ENCODE measurements at places on chromosomes 13 and 19.

- DNase-seq = no peak
Measured at GRCh38 chr13:97300871-97301270, 78.7 kb downstream of the MBNL2 start.

DNA sequence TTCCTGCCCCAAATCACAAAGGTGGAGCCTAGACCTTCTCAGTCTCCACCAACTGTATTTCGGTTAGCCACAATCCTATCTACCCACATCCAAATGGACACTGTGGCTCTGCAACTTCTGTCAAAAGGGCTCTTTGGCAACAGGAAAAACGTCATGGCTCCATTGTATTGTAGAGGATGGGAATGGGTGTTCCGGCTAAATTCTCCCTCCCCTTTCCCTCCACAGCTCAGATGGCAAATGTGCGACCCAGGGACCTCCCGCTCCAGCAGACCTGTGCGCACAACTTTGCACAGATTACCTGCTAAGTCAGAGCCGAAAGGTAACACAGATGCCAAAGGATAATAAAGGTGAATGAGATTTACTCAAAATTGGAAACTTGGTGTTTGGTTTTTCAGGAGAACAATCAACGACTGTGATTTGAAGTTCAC, 968 bp upstream of the KL start:
- no peak for DNase-seq

DNA sequence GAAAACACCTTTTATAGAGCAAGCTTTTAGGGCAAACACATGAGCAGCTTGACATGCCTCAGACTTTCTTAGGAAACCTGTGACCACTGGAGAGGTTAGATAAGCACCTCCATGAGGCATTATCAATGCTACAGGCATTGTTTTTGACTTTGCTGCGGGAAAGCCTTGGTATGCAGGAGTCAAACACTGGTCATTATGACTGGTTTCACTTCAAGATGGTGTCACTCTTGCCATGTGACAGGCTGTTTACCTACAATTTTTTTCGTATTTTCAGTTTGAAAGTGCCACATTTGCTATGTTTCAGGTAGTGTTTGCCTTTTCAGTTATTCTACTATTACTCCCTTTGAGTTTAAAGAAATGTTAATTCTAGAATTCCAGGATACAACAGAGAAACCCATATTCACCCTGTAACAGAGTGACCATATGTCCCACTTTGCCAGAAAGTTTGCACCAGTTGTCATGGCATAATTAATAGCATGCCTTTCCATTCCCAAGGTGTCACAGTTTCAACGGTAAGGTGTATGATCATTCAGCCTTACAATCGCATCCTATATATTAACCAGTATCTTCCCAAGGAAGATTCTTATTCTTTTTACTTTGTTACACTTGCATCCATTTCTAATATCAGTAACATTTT, 33.0 kb downstream of the USP12 start:
- no peak for DNase-seq

- DNase-seq = no peak
Measured at GRCh38 chr19:31270897-31271296, 78.3 kb downstream of the TSHZ3 start.

- DNase-seq = no peak
Measured at GRCh38 chr13:71524613-71525304, 342.2 kb downstream of the DACH1 start.

DNA sequence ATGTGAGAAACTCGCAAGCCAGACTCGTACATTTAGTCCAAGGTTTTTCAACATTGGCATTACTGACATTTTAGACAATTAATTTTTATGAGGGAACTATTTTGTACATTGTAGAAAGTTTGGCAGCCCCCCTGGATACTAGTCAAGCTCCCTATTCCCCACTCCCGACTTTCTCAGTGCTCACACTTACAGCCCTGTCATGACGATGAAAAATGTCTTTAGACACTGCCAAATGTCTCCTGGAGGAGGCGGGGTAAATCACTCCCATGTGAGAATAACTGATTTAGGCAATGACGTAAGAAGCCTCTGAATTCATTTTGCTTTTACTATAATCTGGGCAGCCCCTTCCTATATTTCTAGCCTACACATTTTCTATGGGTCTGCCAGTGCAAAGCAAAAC, 535.8 kb upstream of the KLHL1 start:
- no peak for DNase-seq

- no peak for DNase-seq
Measured at GRCh38 chr19:772730-773436, 22.0 kb downstream of the MISP start.

DNA sequence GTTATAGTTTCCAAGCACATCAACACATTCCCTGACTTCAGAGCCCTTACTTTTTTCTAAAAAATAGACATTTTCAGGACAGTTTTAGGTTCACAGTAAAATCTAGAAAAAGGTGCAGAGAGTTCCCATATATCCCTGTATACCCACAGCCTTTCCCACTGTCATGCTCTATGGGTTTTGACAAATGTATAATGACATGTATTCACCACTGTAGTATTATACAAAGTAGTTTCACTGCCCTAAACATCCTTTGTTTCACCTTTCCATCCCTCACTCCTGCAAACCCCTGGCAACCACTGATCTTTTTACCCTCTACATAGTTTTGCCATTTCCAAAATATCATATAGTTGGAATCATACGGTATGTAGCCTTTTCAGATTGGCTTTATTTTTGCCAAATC, 15.6 kb downstream of the NAA16 start:
- DNase-seq = no peak

- no peak for DNase-seq
Measured at GRCh38 chr19:7867092-7867844, 6.9 kb downstream of the PRR36 start.

DNA sequence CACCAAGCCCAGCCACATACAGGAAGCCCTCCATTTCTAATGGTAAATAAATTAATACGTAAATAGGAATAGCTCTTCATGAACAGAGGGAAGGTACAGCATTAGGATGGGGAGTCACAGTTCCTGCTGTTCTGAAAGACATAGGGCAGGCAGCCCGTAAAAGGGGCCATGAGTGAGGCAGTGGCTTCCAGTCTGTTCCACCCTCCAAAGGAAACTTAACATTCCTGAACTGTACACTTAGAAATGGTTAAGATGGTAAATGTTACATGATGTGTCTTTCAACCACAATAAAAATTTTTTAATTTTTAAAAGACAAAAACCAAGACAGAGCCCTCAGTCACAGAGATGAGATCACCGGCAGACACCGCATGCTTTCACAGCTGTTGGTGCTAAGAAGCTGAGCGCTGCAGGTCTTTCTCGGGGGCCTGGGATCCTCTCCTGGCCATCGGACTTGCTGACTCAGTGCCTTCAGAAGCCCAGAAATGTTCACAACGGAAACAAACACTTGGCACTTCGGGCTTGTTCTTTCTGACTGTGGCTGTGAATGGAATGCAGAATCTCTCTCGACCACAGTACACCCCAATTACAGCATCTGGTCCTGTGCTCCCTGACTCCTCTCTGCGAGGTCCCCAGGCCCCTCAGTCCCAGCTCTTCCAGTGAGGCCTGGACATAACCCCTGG, 36.4 kb downstream of the EPS15L1 start:
- no peak for DNase-seq

GRCh38 chr13:97327086-97327485, 105.0 kb downstream of the MBNL2 start:
- DNase-seq = no peak

DNA sequence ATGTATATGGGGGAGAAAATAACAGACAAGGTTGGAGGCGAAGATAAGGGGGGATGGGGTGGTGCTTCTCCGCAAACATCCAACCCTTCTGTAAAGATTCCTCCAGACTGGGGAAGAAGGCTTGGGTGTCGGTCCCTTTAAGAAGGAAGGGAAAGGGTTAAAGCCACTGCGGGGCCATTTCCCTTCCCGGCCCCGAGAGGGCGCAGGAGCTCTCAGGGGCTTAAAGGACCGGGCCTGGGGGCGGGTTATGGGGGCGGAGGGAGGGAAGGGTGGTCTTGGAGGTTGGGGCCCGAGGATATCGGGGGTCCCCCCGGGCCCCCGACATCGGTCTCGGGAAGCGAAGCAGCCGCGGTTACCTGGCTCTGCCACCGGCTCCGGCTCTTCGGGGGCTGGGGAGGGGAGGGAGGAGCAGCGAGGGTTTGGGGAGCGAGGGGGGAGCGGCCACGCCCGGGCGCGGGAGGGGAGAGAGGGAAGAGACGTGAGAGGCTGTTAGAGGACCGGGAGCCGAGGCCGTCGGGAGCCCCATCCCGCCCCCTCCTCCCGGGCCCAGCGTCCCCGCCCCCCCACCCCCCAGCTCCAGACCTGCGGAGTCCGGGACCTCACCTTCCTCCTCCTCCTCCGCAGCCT, 2.8 kb downstream of the TNNT1 start:
- peak; percentile 17 for DNase-seq

DNA sequence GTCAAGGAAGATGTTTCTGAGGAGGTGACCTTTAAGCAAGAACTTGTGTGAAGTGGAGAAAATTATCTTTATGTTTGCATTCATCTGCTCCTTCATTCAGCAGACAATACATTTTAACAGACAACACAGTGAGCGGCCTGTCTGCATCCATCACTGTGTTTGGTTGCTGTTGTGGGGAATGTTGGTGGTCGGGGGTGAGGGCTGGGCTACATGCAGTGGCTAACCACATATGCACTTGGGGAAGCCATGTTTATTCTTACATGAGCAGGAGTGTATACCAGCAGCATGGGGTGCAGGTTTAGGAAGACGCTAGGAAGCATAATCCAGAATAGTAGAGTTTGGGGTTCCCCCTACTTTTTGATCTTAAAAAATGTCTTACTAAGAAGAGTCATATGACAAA, 66.4 kb downstream of the DHRS12 start:
- DNase-seq = no peak

DNA sequence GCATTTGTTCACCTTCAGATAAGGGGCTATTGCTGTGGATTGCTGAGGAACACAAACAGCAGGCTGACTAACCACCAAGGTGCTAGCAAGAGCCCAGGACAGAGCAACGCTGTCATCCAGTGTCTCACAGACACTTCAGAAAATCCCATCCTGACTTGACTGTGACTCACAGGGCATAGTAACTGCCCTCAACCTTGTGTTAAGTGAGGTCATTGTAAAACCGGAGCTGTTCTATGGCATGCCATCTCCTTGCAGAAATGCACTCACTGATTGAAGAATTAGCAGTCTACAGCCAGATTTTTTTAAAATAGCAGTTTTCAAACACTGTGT, 51.1 kb downstream of the TNFRSF19 start:
- no peak for DNase-seq

DNA sequence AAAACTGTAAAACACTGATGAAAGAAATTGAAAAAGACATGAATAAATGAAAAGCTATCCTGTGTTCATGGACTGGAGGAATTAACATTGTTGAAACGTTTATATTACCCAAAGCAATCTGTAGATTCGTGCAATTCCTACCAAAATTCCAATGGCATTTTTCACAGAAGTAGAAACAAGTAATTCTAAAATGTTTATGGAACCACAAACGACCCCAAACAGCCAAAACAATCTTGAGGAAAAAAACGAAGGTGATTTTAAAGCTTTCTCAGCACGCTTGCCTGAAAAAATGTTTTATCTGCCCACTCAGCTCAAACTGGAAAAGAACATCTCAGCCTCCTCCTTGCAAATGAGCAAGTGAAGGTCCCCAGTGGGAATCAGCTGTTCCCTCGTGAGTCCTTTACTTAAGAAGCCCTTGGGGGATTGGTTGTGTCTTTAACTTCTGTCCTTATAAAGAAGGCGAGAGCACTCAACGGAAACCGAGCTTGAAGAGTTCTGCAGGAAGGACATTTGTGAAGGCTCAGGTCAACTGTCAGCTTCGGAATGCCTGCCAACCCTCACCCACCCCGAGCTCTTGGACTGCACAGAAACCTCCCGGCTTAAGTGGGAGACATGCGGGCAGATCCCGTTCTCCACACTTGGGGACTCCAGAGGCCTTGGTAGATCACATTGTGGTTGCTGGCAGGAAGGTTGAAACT, 256.0 kb upstream of the IRS2 start:
- no peak for DNase-seq

- no peak for DNase-seq
Measured at GRCh38 chr13:38952827-38953226, 37.8 kb downstream of the STOML3 start.

- DNase-seq = peak; percentile 91
Measured at GRCh38 chr19:42279902-42280814, 11.1 kb downstream of the CIC start.

DNA sequence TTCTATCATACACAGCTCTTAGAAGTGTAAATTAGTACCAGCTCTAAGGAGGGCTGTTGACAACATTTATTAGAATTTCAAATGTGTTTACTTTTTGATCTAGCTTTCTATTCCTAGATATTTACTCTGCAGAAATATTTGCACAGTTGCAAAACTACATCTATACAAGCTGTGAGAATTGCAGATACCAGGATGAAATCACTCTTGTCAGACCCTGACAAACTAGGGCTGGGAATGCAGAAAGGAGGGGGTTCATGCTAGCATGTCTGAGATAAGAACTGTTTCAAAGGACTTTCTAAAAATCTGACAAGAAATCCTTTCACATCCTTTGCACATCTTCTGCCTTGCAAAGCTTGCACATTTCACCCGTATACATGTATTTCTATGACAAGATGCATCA, 11.8 kb upstream of the PABPC3 start:
- DNase-seq = no peak

GRCh38 chr13:32893176-32893575, 123.0 kb upstream of the KL start:
- no peak for DNase-seq

DNA sequence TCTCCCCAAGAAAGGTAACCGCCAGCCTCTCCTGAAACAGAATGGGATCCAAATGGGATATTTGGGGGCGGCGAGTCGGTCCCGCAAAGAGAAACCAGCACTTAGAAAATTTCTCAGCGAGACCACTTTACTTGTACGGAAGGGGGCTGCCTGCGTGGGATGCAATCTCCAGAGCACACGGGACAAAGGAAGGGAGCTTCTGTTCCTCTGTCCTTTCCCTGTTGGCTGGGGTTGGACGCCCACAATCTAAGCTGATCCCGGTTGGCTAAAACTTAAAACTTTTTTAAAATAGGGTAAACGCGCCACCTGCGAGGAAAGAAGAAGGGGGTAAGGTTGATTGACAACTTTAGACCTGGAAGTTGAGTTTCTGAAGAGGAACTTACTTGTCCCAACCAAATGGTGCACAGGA, 826 bp upstream of the BSG start:
- no peak for DNase-seq

GRCh38 chr19:13104360-13104847, 1.7 kb upstream of the LYL1 start:
- DNase-seq = peak; percentile 63

DNA sequence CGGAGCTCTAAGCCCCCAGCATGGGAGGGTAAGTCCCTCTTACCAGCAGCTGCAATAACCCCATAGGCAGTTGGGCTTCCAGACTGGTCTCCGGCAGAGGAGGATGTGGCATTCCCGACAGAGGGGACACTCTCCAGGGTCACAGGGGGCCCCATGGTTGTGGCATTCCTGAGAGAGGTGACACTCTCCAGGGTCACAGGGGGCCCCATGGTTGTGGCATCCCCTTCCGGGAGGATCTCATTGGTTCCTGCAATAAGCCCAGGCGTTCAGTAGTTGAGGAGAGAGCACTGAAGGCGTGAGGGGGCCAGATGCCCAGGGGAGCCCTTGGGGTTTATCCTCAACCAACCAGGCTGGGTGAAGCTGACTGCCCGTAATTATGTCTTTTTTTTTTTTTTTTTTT, 5.4 kb downstream of the CD320 start:
- no peak for DNase-seq
